Thyroid gland (tissue), 4 donors: ENCODE measurements at places on chromosomes 1 and 21. TPM values are rescaled to one million over a fixed set of nuclear protein-coding genes. Genes with fewer than 3 reads are reported as not detected.
A peak's percentile ranks its signal among the peaks of the same experiment; 100 is the strongest.

DNA sequence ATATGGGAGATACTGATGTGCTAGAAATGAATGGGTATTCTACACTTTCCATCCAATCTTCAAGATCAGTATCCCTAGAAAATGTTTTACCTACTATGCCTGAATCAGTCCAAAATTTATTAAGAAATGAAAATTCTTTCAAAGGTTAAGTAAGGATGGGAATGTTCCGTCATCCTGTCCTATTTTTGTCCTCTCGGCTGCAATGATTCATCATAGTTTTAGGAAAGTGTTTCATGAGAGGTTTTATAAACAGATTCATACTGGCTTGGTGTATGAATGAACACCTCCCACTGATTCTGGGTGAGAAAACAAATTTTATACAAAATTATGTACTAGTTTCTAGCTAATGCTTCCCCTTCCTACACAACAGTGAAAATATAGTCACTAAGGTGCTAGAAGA lies 504.6 kb upstream of the NR5A2 start:
- no peak for DNase-seq

GRCh38 chr1:33305816-33306652 lies 14.9 kb downstream of the A3GALT2 start:
- no peak for DNase-seq

DNA sequence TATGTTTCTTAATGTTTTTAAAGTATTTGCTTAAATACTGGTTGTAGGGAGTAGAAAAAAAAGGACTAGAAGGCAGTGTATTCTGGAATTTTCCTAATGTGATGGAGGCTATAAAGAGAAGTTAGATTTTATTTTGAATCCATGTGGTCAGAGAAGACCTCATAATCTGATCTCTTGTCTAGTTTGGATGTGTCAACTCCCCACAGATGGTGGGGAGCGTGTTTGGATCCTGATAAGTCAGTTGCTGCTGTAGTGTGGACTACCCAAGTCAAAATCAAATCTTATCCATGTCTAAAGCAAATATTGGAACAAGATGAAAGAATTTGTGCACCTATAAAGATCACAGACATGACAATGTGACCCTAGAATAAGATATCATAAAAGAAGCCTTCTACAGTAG lies 918.0 kb downstream of the LTN1 start:
- no peak for DNase-seq

GRCh38 chr1:72946903-72947499 lies 664.7 kb upstream of the NEGR1 start:
- DNase-seq: no peak

DNA sequence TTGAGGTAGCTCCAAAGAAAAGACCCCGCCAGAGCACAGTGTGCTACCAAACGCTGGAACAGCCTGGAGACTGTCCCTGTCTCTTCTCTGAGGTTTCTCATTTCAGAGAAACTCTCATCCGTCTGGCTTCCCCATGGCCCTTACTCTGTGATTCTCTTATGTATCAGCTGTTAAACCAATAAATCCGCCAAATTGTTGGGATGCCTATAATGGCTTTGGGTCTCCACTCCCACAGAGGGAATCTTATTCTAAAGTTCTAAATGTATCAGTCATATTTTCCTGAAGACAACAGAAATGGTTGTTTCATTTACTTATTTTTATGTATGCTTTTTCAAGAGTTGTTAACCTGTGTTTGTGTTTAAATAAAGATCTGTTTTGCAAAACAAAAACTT lies 4.0 kb downstream of the ERG start:
- no peak for DNase-seq

DNA sequence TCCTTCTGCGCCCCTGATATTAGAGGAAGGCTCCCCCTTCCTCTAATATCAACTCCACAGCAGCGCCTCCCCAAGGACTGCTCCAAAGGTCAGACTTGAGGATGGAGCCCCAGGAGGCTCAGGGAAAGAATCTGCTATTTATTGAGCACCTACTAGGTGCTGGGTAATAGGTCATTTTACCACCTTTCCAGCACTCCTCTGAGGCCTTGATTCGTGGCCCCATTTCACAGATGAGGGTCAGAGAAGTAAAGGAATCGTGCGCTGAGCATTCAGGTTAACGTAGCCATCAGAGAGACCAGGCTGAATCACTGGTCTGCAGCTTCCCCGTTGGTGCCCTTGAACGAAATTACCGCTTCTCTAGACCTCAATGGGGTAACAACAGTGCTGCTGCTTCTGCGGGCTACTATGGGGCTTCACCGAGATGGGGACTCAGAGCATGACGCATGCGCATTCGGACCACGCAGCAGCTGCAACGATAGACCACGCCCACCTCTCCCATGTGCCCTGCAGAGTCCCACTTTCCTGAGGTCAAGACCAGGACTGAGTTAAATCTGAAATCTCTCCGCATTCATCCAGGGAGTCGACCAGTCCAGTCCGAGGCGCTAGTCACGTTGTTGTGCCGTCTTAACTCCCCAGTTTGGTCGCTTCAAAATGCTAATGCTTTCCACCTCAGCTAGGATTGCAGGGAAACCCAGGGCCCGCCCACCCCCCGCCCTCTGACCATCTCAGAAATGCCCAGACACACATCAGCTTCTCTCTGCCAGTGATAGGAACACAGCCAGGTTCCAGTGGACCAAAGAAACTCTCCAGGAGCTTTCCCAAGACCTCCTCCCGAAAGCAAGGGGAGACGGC lies 12.9 kb downstream of the CAMK2N1 start:
- DNase-seq: peak; percentile 57

DNA sequence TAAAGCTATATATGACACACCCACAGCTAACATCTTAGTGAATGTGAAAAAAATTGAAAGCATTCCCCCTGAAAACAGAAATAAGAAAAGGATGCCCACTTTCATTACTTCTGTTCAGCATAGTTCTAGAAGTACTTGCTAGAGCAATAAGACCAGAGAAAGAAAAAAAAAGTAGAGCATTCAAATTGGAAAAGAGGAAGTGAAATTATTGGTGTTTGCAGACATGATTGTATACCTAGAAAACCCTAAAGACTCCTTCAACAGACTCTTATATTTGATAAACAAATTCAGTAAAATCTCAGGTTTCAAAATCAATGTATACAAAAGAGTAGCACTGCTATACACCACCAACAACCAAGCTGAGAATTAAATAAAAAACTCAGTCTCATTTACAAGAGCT lies 1461.0 kb downstream of the AMY1C start:
- DNase-seq: no peak

- no peak for DNase-seq
These were observed 437.9 kb downstream of the NCAM2 start for GRCh38 chr21:21436012-21436534.

DNA sequence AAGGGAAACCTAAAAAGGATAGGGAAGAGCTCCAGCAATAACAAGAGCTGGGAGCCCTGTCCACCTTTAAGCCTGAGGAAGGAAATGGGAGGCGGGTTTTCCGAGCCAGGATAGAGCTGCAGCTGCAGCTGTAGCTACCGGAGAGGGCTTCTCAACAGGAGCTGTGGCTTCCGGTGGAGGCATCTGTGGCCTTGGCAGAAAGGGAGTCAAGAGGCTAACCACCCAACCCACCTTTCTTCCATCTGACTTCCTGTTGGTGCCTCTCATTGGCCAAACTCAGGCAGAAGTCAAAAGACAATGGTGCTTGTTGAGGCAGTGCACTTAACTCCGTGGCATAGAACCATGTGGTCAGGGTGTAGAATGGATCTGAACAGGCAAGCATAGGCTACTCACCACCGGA lies 313.1 kb upstream of the DAB1 start:
- no peak for DNase-seq

AJAP1 gene
- total RNA-seq: 0.22 TPM

USP21 gene
- total RNA-seq: 21.2 TPM

PADI3 gene
- not detected for total RNA-seq

OR6N1 gene
- not detected for total RNA-seq

GUCA2A gene
- not detected for total RNA-seq

CTPS1 gene
- 11.6 TPM for total RNA-seq

SPRR1B gene
- not detected for total RNA-seq
